ENCODE measurements at places on chromosomes 7 and 10.

DNA sequence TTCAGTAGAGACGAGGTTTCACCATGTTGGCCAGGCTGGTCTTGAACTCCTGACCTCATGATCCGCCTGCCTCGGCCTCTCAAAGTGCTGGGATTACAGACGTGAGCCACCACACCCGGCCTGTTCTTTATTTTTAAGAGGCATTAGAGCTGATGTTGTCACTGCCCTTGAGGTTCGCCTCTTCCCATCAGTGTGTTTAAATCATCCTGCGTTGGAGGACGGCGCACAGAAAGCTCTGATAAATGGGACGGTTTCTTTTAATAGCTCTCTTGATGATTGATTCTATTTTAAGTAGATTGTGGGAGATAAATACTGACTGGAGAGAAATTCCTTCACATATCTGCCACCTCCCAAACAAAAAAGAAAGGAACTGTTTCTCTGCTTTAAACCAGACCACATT is 29.0 kb downstream of the UPP1 start:
- DNase-seq = no peak

GRCh38 chr7:64886956-64887545 is 16.0 kb upstream of the ZNF273 start:
- no peak for DNase-seq

- DNase-seq = no peak
These were observed 133.7 kb downstream of the PIP4K2A start for GRCh38 chr10:22580711-22581110.

- DNase-seq = no peak
These were observed 31.9 kb upstream of the GPR26 start for GRCh38 chr10:123634221-123634620.

All from epithelial cell of prostate (primary cell).